ENCODE measurements at places on chromosomes 1 and 21.

GRCh38 chr1:229171934-229172333, 99.0 kb upstream of the RAB4A start:
- no peak for DNase-seq

DNA sequence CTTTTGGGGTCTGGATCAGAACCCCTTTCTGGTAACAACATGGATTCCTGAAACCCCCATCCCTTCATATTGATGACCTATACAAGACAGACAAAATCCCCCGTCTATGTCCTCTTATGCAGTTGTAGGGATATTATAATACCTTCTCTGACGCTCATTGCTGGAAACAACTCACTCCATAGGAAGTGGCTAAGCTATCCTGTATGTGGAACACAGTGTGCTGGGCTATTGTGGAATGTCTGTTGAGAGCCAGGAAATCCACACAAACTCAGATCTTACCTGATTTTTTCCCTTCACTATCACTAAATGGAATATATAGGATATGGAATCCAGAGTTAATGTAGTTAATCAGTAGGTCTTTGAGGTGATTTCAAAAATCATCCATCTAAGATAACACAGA, 17.7 kb upstream of the PIK3R3 start:
- DNase-seq, result no peak

GRCh38 chr1:2353551-2354438, 37.6 kb downstream of the MORN1 start:
- DNase-seq, result no peak

DNA sequence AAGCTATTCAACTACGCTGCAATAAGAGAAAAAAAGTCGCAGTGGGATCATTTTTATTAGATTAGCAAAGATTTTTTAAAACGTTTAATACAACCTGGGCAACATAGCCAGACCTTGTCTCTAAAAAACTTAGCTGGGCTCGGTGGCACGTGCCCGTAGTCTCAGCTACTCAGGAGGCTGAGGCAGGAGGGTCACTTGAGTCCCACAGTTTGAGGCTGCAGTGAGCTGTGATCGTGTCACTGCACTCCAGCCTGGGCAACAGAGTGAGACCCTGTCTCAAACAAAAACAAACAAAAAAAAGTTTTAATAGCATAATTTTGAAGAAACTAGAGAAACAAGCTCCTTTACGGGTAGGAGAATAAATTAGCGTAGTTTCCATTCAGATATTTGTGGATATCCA, 1.0 kb upstream of the PRDM15 start:
- DNase-seq, result no peak

DNA sequence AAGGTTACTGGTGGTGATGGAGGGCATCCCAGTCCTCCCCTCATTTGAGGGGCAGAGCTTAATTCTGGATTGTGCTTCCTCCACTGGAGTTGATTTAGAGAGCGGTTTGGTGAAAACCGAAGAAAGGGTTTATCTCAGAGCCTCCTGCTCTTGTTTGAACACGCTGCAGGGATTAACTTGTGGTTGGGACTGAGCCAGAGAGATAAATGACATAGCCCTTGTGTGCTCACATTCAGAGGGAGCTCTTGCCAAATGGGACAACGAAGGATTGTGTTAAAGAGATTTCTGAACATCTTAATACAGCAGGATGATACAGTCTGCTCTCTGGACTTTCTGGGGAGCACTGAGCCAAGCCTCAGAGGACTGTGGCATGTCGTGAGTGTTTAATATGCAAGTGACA, 308.2 kb downstream of the DISC1 start:
- peak; percentile 67 for DNase-seq

DNA sequence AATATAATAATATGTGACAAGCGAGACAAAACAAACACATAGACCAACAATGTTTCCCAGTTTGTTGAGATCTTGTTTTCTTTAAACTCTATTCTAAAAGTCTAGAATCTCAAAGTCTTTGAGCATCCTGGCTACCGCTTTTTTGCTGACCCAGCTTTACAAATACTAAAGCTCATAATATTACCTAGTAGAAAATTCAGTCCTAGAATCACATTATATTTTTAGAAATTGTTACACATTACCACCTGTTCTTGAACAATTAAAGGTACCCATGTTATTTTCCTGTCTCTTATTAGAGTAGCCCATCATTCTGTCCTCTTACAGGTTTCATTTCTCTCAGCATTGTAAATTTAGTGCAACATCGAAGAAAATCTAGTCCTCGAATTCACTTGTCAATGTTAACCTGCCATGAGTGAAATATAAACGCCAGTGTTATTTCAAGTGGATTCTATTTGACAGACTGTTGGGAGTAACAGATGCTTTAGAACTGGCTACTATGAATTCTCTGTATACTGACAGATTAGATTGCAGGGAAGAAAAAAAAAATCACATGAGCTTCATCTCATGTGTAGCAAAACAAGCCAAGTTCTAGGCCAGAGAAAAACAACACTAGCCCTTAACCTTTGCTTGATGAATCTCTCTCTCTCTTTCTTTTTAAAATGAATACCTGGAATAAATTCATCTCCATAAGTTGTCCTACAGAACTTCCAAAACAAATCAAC, 851.2 kb upstream of the ADAMTS5 start:
- DNase-seq, result peak; percentile 45

DNA sequence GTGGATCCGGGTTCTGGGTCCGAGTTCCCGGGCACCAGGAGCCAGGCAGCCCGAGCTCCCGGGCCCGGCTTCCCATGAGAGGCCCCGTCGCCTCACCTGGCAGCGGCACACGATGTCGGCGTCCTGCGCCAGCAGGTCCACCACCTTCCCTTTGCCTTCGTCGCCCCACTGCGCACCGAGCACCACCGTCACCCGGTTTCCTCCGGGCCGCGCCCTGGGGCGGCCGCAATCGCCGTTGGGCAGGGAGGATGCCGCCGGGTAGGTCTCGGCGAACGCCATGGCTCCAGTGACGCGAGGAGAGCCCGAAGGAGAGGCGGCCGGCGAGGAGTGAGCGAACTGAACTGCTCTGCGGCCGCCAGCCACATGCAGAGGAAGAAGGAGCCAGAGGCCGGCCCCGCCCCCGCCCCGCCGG, at the start of gene ADSS2:
TSS of gene ADSS2 (minus strand) at position 371 of the 412 bp plus-strand sequence. CDS start at position 279, 92 bp downstream.
- DNase-seq, result no peak

- no peak for DNase-seq
Observed at GRCh38 chr1:114302821-114303220, 149.2 kb upstream of the SYT6 start.

- DNase-seq, result no peak
Observed at GRCh38 chr1:5917591-5918274, 74.5 kb downstream of the NPHP4 start.

DNA sequence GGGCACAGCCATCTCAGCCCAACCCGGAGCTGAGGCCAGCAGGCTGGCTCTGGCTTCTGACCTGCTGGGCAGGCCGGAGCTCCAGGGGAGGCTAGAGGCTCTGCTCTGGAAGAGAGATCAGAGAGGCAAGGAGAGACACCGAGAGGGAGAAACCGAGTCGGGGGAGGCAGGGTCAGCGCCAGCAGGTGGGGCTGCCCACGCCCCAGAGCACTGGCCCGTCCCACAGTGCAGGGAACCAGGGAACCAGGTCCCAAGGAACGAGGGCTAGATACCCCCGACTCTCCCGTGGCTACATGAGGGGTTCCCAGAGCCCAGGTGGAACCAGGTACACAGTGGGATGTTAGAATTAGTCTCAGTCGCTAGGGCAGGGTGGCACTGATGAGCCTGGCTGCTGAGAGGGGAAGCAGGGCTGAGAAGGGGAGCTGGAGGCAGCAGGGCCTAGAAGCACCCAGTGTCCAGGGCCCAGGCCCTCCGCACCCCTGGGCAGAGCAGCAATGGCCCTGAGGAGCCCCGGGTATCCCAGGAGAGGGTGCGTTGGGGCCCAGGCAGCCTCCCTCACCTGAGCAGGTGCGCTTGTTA, 2.1 kb downstream of the MASP2 start:
- no peak for DNase-seq

DNA sequence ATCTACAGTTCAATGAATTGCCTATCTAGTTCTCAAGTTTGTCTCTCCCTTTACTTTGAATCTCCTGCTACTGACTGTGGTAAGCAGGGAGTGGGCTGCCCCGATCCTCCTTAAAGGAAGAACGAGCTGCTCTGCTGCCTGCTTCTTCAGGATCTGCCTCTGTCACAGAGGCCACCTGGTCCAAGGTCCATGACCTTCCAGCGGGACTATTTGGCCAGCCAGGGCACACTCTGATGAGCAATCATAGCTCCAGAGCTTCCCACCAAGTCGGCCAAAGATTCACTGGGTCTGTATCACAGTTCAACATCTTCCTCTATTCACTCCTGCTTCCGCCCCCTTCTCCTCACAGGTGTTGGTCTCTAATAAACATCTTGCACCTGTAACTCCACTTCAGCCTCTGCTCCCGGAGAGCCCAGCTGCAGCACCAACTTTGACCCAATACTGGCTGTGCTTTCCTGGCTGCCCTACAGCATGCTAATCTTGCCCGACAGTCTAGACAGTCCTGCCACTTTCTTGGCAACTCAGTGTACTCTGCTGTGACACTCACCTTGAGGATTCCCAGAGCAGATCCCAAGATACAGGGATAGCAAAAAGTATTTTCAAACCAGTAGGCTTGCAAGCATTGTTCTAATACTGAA, 16.9 kb upstream of the MAP10 start:
- DNase-seq, result no peak

DNA sequence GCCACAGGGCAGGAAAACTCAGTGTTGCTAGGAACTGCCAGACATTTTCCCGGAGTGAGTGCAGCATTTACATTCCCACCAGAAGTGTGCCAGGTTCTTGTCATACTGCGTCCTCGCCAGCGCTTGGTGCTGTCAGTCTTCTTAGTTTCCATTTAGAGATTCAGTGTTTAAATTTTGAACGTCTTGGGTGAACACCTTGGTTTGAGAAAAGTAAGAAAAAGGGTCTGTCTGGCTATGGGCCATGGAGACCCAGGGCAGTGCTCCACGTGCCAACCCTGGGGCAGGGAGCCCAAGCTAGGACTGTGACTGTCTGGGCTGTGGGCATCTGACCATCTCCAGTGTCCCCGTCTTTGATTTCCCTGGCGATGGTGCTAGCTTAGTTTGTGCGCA, 16.0 kb downstream of the IBA57 start:
- no peak for DNase-seq

GRCh38 chr21:39093526-39093925, 89.7 kb downstream of the PSMG1 start:
- no peak for DNase-seq

GRCh38 chr1:61170328-61171238, 88.2 kb downstream of the NFIA start:
- no peak for DNase-seq

DNA sequence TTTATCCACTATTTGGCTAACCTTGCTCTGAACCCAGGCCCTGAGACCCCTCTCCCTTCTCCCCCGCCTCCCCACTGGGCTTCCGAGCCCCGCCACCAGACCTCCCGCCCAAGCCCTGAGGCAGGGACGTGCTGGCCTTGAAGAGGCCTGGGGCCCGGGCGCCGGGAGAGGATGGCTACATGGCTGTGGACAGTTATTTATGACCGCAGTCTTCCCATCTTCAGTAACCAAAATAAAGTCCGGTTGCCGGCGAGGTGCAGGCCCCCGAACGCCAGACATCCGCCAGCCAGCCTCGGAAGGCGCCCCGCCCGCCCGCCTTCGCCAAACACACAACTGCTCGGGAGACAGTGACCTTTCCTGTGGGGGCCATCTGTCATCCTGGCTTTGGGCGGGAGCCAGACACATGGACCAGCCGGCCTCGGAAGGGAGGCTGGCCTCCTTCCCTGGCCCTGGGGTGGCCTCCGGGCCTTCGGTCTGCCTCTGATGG, 69.0 kb downstream of the DHRS3 start:
- no peak for DNase-seq

DNA sequence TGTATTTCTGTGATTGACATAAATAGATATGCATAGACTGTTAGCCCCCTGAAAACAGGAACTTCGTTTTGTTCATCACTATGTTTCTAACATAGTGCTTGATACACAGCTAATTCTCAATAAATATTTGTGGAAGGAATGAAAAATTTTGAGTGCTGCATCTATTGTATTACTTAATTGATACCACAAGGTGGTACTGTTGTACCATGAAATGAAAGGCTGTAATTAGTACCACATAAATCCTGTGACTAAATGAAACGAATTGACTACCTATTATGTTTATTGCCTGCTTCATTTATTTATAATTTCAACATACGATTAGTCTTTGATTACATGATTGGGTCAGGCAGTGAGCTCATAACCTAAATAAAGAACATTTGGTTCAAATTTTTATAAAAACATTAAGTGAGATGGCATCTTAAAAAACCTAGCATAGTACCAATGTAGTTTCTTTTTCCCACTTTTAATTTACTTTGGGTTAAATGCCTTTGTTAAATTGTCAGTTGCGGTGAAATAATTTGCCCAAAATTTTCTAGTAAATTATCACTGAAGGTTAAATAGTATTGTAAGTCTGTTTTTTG, 15.0 kb upstream of the TGFB2 start:
- DNase-seq, result no peak
